ENCODE measurements at places on chromosomes 16 and 17. TPM values are rescaled to one million over a fixed set of nuclear protein-coding genes. Genes with fewer than 3 reads are reported as not detected.
A peak's percentile ranks its signal among the peaks of the same experiment; 100 is the strongest.

DNAI2 gene
- not detected for total RNA-seq

DNA sequence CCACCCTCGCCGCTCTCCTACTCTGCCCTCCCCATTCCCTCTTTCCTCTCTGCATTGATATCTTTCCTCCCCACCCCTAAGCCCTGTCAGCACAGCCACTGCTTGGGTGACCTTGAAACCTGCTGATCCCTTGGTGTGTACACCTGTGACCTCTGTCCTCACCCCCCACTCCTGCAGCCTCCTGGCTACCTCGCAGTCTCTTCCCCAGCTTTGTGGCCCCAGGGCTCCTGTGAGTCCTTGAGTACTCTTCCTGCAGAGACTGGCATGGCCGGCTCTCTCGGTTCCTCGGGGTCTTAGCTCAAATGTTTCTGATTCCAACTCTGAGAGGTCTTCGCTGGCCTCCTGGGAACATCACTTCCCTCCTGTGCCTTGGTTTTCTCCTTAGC lies 31.7 kb downstream of the ADCY7 start:
- no peak for DNase-seq

DNA sequence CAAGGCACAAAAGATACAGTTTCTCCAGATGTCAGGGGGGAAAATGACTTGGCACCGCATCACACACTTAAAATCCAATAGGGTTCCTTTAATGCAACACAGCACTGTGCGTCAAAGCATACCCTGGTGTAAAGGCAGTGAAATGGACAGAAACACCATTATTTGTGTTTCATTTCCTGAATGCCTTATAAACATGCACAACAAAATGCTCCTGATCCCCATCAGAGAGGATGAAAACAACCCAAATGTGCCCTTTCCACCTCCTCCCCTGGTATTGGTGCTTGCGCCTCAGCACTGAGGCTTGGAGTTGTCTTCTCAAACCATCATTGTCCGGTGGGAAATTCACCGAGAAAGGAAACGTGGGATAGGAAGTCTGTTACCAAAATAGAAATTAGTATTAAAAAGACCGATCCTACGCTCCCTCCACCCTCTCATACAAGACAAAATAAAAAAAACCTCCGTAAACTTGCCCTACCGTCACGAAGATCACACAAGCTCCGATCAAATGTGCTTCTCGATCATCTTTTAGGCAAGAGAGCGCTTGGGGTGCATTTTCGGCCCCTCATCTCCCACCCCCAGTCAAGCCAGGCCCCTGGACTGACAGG lies 722 bp downstream of the CDC27 start:
- DNase-seq, result peak; percentile 71

DNA sequence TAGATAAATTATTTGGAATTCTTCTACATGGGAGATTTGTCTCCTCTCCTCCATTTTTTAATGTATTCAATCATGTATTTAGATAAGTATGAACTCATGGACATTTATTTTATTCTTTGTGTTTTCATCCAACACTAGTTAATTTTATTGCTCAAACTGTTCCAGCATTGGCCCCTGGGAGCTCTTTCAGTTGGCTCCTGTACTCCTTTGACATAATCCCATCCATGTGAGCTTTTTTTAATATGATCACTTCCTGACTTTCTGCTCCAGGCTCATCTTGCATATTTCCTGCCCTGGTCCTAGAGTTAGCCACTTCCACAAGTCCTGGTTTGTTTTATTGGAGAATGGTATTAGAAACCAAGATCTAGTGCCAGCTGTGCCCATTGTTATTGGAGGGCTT lies 419.0 kb upstream of the CDH11 start:
- no peak for DNase-seq

KRT24 gene
- not detected for total RNA-seq

KRT35 gene
- total RNA-seq, result not detected

KRTAP16-1 gene
- total RNA-seq, result not detected

- DNase-seq, result no peak
Observed at GRCh38 chr16:4166821-4167220, 50.6 kb upstream of the ADCY9 start.

- no peak for DNase-seq
Observed at GRCh38 chr17:4701116-4701515, 2.8 kb downstream of the PELP1 start.

RANGRF gene
- total RNA-seq, result 36.8 TPM

- DNase-seq, result peak; percentile 67
Observed at GRCh38 chr17:40062329-40063186, at the start of gene THRA. TSS of gene THRA (plus strand) at chr17:40062965. CDS start at chr17:40074489, 11,524 bp downstream.

DNA sequence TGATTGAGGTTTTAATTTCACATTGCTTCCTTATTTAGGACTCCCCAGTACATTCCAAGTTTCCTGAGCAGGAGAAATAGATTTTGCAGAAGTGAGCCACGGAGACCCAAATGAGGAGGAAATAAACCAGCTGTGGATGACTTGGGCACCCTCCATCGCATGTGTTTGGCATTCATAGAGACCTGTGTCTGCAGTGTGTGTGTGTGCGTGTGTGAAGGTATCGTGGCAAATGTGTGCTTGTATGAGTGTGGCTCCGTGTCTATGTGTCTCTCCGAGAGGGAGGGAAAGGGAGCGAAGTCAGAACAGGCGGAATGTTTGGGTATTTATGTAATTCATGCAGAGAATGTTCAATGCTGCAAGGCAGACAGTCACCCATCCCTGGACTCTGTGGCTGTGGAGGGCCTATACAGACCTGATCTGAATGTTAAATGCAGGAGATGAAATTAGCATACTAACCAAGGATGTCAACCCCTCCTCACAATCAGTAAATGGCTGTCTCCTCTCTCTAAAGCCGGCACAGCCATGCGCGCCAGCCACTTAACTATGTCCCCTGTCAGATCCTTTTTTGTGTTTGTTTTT lies 186.0 kb upstream of the ZFHX3 start:
- no peak for DNase-seq

APOBR gene
- total RNA-seq, result not detected

TPSG1 gene
- total RNA-seq, result not detected

DNA sequence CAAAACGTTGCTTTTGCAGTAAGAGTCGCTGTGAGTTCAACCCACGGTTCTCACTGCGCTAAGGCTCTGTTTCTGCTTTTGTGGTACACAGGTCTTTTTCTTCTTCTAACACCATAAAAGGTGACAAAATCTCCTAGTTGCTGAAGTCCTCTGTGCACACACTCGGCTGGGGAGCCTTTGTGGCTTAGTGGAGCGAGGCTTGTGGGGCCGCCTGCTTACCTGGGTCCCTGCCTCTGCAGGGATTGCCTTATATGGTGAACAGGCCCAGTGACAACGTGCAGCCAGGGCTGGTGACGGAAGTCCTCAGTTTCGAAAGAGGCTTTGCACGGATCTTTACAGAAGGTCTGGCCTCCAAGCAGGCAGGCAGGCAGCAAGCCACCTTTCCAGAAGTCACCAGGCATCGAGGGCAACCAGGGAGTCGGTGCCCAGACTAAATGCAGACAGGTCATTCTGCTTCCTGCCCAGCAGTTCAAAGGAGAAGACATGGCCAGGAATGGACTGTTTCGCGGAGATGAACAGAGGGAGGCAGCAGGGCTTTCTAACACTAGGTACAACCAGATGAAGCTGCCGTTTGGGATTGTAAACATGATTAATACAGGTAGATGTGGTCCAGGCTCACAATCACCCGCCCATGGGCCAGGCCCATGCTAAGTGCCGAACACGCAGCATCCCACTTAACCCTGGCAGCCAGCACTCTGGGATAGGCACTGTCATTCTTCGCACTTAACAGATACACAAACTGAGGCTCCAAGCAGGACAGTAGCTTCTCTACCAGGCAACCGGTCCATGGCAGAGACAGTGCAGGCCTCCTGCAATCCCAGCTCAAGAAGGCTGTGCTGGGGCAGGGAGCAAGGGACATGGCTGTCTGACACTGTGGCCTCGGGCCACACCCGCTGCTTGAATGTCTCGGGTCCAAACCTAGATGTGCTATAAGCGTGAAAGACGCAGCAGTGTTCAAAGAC lies 10.7 kb upstream of the MEAK7 start:
- DNase-seq, result no peak

CTRL gene
- total RNA-seq, result 1.8 TPM

ITGAE gene
- total RNA-seq, result 29.6 TPM

DNA sequence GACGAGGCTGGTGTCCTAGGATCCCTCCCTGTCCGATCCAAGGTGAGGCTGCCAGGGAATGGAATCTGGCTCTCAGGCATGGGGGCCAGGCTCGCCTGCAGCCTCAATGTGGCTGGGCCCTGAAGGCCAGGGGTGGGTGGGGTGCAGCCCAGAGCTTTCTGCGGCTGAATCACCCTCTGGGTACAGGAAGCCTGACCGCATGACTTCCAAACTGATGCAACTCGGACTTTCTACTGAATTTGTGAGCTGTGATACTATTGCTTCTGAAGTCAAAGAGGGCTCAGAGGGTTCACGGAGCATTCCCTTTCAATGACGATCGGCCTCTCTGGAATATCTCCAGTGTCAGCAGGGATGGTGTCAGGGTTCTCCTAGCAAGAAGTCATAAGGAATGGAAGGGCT lies 123.7 kb downstream of the METRNL start:
- peak; percentile 19 for DNase-seq

CDH16 gene
- not detected for total RNA-seq

GRCh38 chr16:77430360-77430759 lies 4.5 kb downstream of the ADAMTS18 start:
- DNase-seq, result no peak

EPX gene
- total RNA-seq, result not detected

DNA sequence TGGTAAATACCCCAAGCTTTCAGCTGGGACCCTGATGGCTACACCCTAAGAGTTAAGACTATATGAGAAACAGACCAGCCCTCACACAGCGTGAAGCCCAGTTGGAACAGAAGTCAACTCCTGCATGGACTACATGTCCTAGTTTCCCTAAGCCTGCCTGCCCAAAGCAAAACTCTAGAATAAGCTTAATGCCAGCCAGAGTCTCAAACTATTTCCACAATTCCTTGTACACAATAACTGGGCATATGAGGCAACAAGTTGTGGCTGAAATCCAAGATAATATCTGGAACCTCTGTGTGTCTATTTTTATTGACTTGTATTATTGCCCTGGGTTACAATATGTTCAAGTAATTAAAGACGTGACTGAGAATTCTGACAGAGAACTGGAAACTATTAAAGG lies 19.4 kb downstream of the MYH10 start:
- peak; percentile 22 for DNase-seq

Measured in endothelial cell of umbilical vein (primary cell).